Stimulated activated CD4-positive, alpha-beta T cell treated with anti-CD3 and anti-CD28 coated beads, TNF-alpha, amount 100 ng/mL, for 48 hours (primary cell): ENCODE measurements at places on chromosomes 4 and X.

- no peak for DNase-seq
These were observed 39.4 kb downstream of the AR start for GRCh38 chrX:67583171-67583570.

- no peak for DNase-seq
These were observed 73.9 kb downstream of the CASP3 start for GRCh38 chr4:184575306-184575705.

- DNase-seq: no peak
These were observed 33.5 kb upstream of the ITM2A start for GRCh38 chrX:79400623-79401022.

DNA sequence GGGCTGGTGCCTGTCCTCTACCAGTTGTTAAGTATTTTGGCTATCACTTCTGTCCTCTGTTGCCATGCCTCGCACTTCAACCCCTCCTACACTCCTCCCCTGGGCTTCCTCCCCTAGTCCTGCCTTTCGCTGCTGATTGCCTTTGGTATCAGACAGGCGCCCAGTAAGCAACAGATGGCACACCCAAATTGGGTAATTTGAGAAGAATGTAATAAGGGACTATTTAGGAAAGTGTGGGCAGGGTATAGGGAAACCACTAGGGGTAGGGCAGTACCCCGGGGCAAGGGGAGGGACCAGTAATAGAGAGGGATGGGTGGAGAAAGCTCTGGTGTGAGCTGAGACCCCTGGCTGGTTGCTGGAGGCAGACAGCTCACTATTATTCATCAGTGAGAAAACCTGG, 172.7 kb upstream of the USP9X start:
- DNase-seq: no peak

- no peak for DNase-seq
These were observed 5.3 kb upstream of the OPHN1 start for GRCh38 chrX:68438575-68438974.

DNA sequence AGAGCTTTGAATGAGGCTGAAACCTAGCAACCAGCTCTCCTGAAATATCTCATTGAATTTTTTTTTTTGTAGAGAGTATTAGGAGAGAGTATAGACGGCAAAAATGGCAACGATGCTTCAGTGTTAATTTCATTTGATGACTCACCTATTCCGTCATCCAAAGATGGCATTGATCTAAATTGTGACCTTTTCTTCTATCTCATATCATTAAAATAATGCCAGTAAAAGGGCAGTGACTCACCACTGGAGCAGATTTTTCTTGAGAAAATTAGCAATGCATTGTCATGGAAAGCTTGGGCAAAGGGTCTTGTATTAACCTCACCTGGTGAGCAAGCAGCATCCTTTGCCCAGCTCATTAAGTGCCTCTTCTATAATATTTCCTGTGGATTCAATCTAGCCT, 19.6 kb downstream of the VMA21 start:
- no peak for DNase-seq

GRCh38 chrX:149938881-149939654, 777 bp upstream of the EOLA2 start:
- DNase-seq: peak; percentile 86

- DNase-seq: no peak
These were observed 51.2 kb upstream of the SHISA3 start for GRCh38 chr4:42345962-42346544.

DNA sequence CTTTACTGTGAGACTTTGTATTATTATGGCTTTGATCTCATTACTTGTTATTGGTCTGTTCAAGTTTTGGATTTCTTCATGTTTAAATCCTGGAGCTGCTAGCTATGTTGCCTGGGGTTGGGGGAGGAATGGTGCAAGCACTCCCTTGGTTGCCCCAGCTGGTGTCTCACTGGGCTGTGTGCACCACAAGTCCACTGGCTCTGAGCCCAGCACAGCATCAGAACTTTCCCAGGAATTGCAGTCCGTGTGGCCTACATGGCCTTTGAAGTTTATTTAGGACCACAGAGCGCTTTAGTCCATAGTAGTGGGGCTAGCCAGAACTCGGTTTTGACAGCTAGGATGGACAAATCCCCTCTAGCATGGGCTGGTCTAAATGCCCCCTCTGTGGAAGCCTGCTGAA, 278.8 kb upstream of the RPS6KA3 start:
- no peak for DNase-seq

DNA sequence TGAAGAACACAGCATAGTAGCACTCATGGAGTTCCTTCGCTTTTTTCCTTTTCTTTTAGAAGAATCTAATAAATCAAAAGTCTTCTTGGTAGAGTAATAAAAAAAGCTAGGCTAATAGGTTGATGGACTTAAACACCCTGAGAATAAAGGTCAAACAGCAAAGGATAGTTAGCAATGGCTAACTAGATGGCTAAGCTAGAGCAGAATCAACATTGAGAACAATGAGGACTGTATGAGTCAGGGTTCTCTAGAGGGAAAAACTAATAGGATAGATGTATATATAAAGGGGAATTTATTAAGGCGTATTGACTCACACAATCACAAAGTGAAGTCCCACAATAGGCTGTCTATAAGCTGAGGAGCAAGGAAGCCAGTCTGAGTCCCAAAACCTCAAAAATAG, 550.9 kb downstream of the GLUD2 start:
- no peak for DNase-seq

GRCh38 chr4:165079476-165079875, 25.8 kb downstream of the TRIM75 start:
- no peak for DNase-seq

- no peak for DNase-seq
These were observed 1.5 kb downstream of the SMIM14 start for GRCh38 chr4:39637221-39637585.

- DNase-seq: peak; percentile 2
These were observed 4.3 kb upstream of the HAUS7 start for GRCh38 chrX:153474718-153475117.

DNA sequence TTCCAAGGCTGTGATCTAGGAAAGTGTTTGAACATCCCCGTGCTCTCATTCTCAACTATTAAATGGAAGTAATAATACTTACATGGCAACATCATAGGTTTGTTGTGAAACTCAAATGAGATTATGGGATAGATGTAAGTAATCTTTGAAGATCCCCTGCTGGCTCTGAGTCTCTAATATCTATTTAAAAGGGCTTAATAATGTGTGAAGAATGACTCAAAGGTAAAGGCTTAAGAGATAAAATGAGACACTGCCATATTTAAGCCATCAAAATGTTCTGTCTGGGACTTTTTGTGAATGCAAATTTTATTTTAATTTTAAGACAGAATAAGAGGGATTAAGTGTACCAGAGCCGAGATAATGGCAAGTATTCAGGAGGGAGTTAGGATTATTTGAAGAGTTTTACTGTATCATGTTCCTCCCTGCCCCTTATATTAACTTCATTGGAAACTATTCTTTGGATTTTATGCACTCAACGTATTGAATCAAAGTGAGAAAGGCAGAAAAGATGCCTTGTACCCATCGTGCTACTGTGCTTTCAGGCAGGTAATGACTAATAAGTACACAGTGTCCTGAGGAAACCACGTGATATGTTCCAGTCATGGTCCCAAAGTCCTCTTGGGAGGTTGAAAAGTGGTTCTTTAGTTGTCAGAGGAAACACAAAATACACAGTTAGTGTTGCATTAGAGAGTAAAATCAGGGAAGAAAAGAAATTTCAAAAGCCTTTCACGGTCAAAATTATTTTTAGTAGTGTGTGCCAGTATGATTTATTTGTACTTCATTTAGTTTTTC, 192.4 kb downstream of the RBM46 start:
- no peak for DNase-seq

DNA sequence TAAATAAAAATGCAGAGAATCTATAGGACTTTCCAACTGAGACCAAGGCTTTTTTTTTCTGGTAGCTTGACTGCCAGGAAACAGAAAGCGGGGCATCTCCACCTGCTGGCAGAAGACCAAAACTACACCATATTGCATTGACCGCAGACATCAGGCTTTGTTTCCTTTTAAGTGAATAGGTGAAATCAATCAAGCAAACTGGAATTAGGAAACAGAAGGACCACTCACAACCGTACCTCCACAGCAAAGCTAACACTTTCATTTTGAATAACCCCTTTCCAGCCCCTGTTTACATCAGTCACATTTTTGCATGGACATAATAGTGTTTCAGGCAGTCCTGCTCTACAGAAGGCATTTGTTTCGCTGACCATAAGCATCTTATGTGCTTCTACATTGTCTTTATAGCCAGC, 218.2 kb downstream of the IDS start:
- peak; percentile 8 for DNase-seq

GRCh38 chr4:153161226-153161963, 42.8 kb upstream of the TRIM2 start:
- no peak for DNase-seq

DNA sequence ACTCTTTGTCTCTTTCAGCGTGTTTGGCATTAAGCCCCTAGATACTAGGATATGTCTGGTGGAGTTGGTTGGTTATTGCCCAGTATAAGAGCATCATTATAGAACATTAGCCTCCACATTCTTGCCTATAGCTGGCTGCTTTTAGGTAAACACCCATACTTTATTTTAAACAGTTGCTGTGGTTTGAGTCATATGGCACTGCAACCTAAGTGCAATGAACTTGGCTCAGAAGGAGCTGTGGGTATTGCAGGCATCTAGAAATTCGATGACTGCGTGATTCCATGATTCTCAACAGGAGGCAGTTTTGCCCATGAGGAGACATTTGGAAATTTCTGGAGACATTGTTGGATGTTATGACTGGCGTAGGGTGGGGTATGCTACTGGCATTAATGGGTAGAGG, 49.5 kb downstream of the DCLK2 start:
- no peak for DNase-seq

DNA sequence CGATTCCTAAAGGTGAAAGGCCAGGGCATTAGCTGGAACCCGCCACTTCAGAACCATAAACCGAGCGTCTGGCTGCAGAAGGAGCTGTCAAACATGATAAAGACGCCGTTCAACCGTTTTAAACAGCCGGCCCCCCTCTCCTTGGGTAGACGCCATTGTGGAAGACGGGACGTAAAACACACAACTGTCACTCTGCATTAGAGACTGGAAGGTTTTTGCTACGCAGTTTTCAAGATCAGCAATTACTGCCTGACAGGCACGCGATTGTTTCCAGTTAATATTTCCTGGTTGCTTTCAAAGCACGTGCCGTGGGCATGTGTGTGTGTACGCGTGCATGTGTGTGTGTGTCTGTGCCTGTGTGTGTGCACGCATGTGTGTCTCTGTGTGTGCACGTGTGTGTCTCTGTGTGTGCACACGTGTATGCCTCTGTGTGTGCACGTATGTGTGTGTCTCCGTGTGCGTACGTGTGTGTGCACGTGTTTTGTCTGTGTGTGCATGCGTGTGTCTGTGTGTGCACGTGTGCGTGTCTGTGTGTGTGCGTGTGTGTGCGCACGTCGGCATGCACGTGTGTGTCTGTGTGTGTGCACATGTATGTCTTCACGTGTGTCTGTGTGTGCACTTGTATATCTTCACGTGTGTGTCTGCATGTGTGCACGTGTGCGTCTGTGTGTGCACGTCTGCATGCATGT, 48.8 kb downstream of the SHOX start:
- no peak for DNase-seq

- no peak for DNase-seq
These were observed 55.8 kb upstream of the ARHGAP24 start for GRCh38 chr4:85419103-85419502.

DNA sequence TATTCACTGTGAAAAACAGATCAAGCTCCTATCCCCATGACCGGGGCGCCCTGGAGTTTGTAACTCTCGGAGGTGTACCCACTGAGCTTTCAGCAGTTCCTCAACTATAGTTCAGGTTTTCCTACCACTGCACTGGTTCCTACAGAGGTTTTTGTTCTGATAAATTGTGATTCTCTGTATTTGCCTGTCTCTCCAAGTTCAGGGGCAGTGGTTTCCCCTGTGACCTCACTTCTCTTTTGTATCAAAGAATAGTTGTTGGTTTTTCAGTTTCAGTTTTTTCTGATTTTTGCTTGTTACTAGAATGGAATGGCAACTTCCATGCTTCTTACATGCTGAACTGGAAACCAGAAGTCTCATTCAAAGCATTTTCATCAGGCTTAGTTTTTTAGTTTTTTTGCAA, 56.8 kb upstream of the PLS3 start:
- no peak for DNase-seq

- no peak for DNase-seq
These were observed 5.2 kb downstream of the BMPR1B start for GRCh38 chr4:94763005-94763404.

GRCh38 chr4:76589872-76590797, 155.1 kb downstream of the SHROOM3 start:
- no peak for DNase-seq

GRCh38 chr4:174056959-174057358, 226.5 kb downstream of the FBXO8 start:
- no peak for DNase-seq

DNA sequence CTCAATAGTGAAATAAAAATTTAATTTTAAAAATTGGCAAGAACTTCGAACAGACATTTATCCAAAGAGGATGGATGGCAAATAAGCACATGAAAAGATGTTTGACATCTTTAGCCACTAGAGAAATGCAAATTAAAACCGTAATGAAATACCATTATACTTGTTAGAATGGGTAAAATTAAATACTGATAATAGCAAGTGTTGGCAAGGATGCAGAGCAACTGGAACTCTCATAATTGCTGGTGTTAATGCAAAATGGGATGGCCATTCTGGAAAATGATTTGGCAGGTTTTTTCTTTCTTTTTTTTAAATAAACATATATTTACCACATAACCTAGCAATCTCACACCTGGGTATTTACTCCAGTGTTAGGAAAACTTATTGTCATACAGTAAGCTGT, 51.7 kb downstream of the HERC3 start:
- DNase-seq: no peak

GRCh38 chrX:130174045-130174704, 2.4 kb downstream of the RAB33A start:
- DNase-seq: no peak

GRCh38 chr4:169420291-169420690, 149.5 kb upstream of the SH3RF1 start:
- no peak for DNase-seq

DNA sequence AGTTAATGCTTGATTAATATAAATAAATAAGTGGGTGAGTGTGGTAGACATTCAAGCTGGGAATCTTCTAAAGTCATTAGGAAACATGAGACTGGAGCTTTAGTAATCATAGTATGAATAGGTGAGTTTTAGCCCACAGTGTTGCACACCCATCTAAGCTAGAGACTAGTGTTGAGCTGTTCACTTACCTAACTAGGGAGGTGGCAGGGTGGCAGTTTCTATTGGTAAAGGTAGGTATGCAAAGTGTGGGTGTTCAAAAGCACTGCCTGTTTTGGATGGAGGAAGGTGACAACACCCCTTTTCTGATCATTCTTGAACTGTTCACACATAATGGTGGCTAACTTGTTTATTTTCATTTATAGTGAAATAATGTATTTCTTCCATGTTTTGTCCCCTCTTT, 41.3 kb downstream of the PLS3 start:
- no peak for DNase-seq

- DNase-seq: no peak
These were observed 10.9 kb downstream of the KLHL4 start for GRCh38 chrX:87528487-87528886.

GRCh38 chrX:79368441-79368840, 1.3 kb upstream of the ITM2A start:
- DNase-seq: no peak

- no peak for DNase-seq
These were observed 229.5 kb downstream of the STK32B start for GRCh38 chr4:5280828-5281227.

- DNase-seq: no peak
These were observed 93.3 kb downstream of the MAMLD1 start for GRCh38 chrX:150456466-150456865.
